ENCODE measurements at places on chromosomes 5 and 9. TPM values are rescaled to one million over a fixed set of nuclear protein-coding genes. Genes with fewer than 3 reads are reported as not detected.

DNA sequence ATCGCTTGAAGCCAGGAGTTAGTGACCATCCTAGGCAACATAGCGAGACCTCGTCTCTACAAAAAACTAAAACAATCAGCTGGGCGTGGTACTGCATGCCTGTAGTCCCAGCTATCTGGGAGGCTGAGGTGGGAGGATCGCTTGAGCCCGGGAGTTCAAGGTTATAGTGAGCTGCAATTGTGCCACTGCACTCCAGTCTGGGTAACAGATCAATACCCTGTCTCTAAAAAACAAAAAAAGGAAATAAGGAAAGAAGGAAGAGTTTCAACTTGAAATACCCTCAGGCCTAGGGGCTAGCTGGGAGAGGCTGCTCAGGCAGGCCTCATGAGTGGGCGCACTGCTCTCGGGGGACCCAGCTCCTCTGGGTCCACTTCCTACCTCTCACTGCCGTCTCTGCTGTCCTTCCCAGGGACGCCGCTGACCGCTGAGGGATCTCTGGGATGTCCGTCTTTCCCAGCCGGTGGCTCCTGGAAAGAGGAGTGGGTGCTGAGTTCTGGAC lies 56.4 kb downstream of the PRRT1B start:
- DNase-seq, result no peak

Gene ABO
- polyA plus RNA-seq, result not detected

Gene SHROOM1
- polyA plus RNA-seq, result 3.8 TPM

- no peak for DNase-seq
These were observed 9.0 kb downstream of the CKMT2 start for GRCh38 chr5:81241961-81242648.

DNA sequence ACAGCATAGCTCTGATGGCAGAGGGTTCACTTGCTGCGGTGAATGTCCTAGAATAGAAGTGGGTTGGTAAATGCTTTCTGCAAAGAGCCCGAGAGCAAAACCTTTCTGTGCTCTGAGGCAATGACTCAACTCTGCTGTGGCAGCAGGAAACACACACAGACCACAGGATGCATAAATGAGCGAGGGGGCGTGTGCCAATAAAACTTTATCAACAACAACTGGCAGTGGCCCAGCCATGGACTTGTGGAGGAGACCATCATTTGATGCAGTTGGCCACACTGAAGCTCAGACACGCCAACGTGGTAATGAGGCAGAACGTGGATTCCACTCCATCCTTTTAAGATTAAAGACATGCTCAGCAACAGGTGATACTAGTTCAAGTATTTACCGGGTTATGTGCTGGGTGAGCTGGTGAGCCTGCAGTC lies 6.8 kb downstream of the MRPL36 start:
- peak; percentile 80 for DNase-seq

GRCh38 chr9:132514011-132514744 lies 68.2 kb upstream of the BARHL1 start:
- DNase-seq, result no peak

DNA sequence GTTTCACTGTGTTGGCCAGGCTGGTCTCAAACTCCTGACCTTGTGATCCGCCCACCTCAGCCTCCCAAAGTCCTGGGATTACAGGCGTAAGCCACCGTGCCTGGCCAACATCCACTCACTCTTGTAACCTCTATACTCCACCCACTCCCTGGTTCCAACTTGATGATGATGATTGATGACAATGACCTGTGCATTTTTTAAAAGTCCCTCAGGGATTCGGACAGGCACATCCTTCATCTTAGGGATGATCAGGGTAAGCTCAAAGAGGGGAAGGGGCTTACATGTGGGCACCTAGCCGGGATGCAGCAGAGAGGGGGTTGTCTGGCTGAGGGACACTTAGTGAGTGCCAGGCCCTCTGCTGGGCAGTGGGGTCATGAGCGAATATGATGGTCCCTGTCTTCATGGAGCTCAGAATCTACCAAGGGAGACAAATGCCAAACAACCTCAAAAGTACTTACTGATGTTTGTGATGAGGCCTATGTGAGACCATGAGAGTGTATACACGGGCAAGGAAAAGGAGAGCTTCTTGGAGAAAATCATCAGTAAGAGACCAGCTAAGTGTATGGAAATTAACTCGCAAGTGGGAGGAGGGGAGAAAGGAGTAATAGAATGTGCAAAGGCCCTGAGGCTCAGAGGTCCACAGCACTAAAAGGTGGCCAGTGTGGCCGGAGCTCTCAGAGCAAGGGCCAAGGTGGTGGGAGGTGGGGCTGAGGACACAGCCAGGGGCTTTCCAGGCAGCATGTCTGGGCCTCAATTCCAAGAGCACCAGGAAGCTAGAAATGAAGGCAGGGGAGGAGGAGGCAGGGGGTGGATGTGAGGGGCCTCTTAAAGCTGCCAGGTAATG lies 27.4 kb downstream of the LHX2 start:
- no peak for DNase-seq

DNA sequence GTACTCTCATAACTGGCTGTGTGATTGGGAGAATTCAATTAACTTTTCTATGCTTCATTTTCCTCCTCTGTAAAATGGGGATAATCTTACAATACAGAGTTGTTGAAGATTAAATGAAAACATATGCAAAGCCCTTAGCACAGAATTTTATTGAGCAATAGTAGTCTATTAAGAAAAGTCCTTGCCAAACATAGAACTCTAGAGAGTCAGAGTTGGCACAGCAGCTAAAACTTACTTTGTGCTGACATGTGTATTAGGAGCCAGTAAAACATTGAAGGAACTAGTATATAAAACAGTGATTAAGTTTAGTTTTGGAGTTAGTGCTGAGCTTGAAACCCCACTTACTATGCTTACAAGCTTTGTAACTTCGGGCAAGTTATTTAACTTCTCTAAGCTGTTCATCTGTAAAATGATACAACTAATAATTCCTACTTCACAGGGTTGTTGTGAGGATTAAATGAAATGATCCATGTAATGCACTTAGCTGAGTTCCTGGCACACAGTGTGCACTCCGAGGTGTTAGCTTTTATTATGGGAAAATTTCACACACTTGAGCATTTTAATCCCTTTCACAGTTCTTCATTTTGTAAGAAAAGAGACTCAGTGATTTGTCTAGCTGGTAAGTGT lies 20.0 kb upstream of the GRIN3A start:
- no peak for DNase-seq

DNA sequence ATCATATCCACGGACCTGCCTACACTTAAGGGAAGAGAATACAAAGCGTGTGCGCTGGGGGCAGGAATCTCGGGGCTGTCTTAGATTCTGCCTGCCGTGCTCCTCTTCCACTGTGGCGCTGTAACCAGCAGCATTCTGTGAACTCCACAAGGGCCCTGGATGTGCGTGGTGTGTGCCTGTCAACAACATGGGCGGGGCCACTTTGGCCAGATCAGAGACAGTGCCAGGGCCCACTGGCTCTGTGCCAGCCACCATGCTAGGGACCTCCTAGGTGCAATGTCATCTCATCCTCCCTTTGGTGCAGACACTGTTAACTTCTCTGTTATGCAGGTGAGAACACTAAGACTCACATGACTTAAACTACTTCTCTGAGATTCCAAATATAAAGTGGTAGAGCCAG lies 113.7 kb downstream of the COL23A1 start:
- no peak for DNase-seq

Gene STPG3
- polyA plus RNA-seq, result not detected

Gene RFESD
- 4.6 TPM for polyA plus RNA-seq

Gene PCDHA1
- not detected for polyA plus RNA-seq

GRCh38 chr5:107948377-107948776 lies 277.6 kb upstream of the EFNA5 start:
- no peak for DNase-seq

GRCh38 chr5:68757626-68758212 lies 336.1 kb upstream of the SLC30A5 start:
- DNase-seq, result no peak

DNA sequence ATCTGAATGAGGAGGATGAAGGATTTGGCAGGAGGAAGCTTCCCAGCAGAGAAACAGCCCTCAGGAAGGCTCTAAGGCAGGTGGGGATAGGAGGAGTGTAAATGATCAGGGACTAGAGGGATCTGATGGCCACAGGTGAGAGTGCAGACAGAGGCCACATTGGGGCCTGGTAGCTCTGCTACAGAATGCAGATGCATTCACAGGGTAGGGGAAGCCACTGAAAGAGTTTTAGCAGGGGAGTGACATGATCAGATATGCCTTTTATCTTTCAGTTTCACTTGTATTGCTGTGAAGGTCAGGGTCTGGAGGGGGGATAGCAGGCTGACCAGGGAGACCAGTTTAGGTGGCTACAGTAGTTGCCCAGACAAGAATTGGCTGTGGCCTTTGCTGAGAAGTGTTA lies 3.0 kb downstream of the TXNDC15 start:
- DNase-seq, result no peak

Gene BTNL3
- polyA plus RNA-seq, result not detected

DNA sequence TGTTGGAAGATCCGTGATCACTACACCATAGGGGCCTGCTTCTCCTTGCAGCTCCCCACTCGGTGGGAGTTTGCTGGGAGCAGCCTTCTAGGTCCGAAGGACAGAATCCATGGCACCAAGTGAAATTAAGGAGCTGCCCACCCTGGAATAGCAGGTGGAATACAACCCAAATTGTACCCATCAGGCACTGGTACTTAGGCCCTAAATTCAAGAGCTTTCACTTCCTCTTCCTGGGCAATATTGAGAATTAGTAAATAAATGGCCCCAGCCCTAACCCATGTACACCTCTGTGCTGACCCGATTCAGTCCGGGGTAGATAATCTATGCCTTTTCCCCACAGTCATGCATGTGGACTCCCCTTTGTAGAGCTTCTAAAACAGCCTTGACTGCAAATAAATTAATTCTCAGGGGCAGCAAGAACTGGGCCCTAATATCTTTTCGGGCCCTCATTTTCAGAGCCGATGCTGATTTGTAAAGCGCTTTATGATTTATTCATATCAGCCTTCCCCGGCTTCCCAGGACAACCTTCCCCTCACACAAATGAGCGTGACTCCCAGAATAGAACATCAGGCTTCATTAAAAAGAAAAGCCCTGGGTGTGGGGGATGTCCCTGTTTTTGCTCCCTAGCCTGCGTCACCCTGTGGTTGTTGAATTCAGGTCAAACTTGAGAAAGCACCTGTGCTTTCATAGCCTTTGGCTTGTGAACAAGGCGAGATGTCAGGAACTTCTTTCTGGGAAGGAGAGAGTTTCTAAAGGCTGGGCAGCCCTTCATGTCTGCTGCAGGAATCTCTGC lies 126.1 kb upstream of the TBC1D2 start:
- DNase-seq, result no peak

GRCh38 chr9:135821733-135822373 lies 85.5 kb downstream of the CAMSAP1 start:
- no peak for DNase-seq

GRCh38 chr5:171428809-171429542 lies 9.5 kb downstream of the FGF18 start:
- DNase-seq, result no peak

GRCh38 chr9:109036744-109037680 lies 23.7 kb upstream of the CTNNAL1 start:
- no peak for DNase-seq

DNA sequence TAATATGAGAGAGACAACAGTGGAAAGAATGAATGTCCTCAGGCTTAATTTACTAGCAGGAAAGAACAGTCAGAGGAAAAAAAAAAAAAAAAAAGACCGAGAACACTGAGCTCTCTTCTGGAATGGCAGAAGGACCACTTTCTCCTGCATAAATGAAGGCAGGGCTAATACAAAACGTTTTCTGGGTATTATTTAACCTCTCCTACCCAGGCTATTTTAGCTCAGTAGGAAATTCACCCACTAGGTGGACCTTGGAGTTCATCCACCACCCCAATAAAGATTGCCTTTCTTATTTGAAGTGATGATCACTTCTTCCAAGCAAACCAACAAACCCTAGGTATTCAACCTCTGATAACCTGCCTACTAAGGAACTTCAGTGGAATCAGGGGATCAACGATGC lies 3.7 kb downstream of the GLIS3 start:
- peak; percentile 24 for DNase-seq

GRCh38 chr5:168318240-168318639 lies 26.8 kb downstream of the WWC1 start:
- DNase-seq, result no peak

Gene PLPPR1
- polyA plus RNA-seq, result not detected

DNA sequence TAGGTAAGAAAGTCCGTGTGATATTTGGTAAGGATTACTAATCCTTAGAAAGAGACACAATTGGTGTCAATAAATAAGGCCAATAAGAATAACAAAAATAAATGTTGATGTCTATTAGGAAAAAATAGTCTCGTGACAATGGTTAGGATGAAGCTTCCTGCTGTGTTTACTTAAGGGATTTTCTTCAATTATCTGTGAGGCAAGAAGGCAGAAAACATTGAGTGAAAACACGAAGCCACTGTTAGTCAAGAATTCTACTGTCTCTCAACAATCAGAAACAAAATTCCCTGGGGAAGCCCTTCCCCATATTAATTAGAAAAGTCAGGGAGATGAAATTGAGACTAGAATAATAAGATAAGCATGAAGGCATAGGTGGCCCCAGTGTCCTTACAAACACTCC lies 149.0 kb downstream of the SYK start:
- DNase-seq, result no peak

Gene CAMK4
- 4.0 TPM for polyA plus RNA-seq

DNA sequence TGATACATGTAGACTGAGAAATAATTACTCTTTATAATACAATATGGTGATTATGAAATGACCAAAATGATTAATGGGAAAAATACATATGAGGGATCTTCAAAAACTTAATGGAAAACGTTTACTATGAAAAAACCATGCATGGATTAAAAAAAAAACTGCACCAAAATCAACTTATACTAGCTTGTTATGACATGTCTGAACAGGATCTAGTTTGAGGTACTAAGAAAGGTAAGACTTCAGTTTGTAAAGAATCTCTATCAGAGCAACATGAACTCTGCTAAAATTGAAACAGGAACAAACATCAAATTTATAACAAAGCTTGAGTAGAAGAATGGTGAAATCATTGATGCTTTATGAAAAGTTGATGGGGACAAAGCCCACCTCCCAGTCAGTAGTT lies 178.0 kb downstream of the SLIT3 start:
- DNase-seq, result no peak

- no peak for DNase-seq
These were observed 897.8 kb upstream of the ACO1 start for GRCh38 chr9:31486630-31487029.

- DNase-seq, result no peak
These were observed 279.2 kb downstream of the DMAC1 start for GRCh38 chr9:7520396-7520795.

Gene DOCK8
- not detected for polyA plus RNA-seq

Gene SPINK13
- polyA plus RNA-seq, result not detected

GRCh38 chr5:176387384-176387925 lies 943 bp downstream of the NOP16 start:
- DNase-seq, result peak; percentile 48

Gene CXCL14
- polyA plus RNA-seq, result 0.88 TPM

Gene CD274
- 5.2 TPM for polyA plus RNA-seq

- DNase-seq, result peak; percentile 70
These were observed 183.4 kb downstream of the GOLPH3 start for GRCh38 chr5:31990701-31991110.

Gene FAM81B
- not detected for polyA plus RNA-seq

DNA sequence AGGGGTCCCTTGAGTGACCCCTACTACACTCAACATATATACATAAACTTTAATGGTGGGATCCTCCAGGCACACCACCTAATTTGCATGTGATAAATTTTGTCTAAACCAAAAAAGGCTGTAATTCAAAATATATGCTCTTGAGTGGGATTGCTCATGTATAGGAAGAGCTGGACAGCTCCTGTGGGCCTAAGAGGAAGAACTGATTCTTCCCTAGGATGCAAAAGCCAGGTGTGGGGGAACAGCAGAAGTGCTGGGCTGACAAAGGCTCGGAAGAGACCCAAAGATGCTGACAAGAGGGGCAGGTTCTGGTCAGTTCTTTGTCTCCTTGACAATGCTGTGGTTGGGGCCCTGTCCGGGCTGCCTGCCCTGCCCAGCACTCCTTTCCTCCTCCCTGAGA lies 43.9 kb downstream of the PCDH1 start:
- DNase-seq, result peak; percentile 33

- DNase-seq, result peak; percentile 69
These were observed 438 bp downstream of the SOX30 start for GRCh38 chr5:157651623-157652376.

All from GM23248 (cell line).